ENCODE measurements at places on chromosomes 12 and 14. TPM values are rescaled to one million over a fixed set of nuclear protein-coding genes. Genes with fewer than 3 reads are reported as not detected.

RERGL gene
- not detected for total RNA-seq

DCP1B gene
- 16.1 TPM for total RNA-seq

KCNA5 gene
- total RNA-seq, result not detected

KCNK13 gene
- total RNA-seq, result not detected

TSPAN8 gene
- not detected for total RNA-seq

RTL1 gene
- total RNA-seq, result not detected

INHBE gene
- total RNA-seq, result 1.2 TPM

SELPLG gene
- 31.0 TPM for total RNA-seq

Measured in activated CD4-positive, alpha-beta T cell treated with anti-CD3 and anti-CD28 coated beads for 36 hours (primary cell).